ENCODE measurements at places on chromosomes 12 and 14.

- DNase-seq = no peak
These were observed 279.9 kb upstream of the FAR2 start for GRCh38 chr12:28869197-28869596.

DNA sequence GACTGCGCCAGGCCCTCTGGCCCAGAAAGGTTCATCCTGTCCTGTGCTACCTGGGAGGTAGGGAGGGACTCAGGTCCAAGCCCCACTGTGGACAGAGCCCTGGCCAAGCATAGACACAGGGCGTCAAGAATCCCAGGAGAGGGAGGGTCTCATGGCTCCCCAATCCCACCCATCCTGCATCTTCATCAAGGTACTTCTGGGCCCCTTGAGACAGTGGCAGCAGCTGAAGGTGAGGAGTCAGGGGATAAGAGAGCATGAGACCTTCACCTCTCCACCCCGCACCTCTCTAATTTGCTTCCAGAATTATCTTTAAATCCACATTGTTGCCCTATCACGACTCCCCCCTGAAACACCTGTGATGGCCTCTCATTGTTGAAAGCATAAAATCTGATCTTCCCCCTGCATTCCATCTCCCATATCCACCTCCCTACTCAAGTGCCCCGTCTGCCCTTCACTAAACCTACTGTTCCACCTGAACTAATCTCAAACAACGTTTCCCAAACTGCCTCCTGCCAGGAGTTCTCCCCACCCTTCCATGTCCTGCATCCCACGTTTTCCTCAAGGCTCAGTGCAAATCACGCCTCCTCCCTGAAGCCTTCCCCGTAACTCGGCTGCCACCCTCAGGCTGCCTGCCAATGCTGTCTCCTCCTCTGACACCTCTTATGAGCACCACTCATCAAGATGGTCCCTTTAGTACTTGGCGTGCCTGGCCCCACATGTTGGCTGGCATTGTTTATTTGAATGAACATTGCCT is 27.1 kb downstream of the KRT18 start:
- no peak for DNase-seq

DNA sequence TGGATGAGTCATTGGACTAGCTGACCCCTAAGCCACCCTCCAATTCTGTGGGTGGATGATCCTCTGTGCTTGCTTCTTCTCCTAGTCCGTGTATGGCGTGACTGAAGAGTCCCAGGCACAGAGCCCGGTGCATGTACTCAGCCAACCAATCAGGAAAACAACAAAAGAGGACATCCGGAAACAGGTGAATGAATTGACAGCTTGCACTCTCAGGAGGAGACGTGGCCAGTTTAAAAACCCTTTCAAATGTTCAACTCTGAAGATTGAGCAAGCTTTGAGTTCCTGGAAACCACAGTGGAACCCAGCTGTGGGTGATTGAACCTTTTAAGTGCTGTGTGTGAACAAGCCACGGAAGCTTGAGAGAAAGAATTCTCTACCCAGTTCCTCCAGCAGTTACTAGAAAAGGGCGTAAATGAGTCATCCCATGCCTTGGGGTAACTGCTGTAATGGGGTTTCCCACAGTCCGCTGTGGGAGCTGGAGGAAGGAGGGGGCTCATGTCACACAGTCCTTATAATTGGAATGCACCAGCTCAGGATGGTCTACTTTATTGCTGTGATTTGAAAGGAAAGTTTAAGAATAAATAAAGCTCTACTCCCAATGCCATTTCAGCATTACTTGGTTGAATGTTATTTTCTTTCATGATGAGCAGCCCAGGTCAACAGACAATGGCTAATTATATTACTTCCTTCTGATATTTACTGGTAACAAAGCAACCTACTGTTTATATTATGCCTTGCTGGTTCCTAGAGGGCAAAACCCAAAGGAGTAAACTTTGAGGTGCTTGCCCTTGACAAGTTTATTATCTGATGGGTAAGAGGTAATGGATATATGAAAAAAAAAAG is 417.0 kb downstream of the DPF3 start:
- peak; percentile 80 for DNase-seq

DNA sequence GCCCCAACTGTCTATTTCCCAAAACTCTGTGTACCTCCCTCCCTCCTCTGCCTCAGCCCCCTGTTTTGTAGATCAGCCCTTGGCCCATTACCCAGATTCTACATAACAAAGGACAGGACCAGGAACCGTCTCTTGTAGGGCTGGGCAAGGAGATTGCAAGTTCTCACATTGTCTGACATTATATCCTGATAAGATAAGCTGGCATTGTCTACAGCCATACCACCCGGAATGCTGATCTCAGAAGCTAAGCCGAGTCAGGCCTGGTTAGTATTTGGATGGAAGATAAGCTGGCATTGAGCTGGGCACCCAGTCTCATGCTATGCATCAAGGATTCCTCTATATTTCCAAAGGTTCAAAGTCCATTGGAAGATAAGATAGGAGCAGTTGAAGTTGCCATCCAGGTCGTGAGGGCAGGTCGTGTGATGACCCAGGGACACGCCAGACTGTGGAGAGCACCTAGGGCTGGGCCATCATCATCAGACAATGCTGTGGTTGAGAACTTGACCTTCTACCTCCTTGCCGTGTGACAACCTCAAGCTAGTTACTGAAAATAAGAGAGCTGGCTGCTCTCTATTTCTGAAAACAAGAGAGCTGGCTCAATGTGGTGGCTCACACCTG is 29.5 kb downstream of the PHETA1 start:
- DNase-seq = no peak

DNA sequence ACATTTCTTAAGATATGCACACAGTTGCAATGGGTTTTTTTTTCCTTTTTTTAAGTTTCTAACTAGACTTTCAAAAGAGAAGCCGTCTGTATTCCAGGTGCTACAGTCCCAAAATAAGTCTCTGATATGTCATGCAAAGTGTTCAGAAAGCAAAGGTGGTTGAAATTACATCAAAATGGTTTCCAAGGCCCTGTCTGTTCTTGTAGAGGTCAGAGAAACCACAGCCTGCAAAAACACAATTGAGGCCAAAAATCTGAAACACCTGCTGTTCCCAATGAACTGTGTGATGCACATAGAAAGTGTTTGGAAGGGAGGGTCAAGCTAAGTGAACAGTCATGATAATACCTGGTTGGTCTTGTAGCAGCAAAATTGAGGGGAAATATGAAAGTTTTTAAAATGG is 91.0 kb downstream of the VRK1 start:
- DNase-seq = no peak

DNA sequence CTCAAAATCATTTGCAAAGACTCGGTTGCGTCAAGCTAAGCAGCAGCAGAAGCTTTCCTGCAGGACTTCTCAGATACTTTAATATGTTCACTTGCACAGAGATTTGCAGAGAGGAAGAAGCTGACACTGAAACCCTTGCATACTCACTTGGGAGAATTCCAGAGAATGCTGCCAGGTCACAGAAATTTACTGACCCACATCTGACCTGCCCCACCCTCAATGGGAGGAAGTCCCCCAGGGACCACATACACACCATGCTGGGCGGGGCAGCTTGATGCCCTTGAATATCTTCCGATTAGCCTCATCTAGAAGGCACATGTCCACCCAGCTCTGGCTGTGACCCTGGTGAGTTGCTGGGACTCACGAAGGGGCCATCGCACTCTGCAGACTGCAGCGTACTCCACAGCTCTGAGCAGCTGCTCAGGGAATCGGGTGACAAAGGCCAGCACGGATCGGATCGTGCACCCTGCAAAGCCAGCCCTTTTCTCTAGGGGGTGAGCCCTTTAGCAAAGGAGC is 83.2 kb downstream of the ITPK1 start:
- no peak for DNase-seq
